ENCODE measurements at places on chromosomes 5 and 9. TPM values are rescaled to one million over a fixed set of nuclear protein-coding genes. Genes with fewer than 3 reads are reported as not detected.

Gene FCN2
- total RNA-seq = not detected

Gene HAND1
- total RNA-seq = not detected

Gene IFNB1
- total RNA-seq = not detected

Gene FANCG
- 122 TPM for total RNA-seq

Gene GHR
- total RNA-seq = not detected

Gene BNC2
- not detected for total RNA-seq

Gene TMEFF1
- total RNA-seq = not detected

Gene KIF4B
- 0.07 TPM for total RNA-seq

Gene P4HA2
- total RNA-seq = 49.5 TPM

Gene SYNPO
- not detected for total RNA-seq

Gene TSSK1B
- not detected for total RNA-seq

GRCh38 chr5:173355561-173355960 lies 27.3 kb upstream of the STC2 start:
- DNase-seq = no peak

DNA sequence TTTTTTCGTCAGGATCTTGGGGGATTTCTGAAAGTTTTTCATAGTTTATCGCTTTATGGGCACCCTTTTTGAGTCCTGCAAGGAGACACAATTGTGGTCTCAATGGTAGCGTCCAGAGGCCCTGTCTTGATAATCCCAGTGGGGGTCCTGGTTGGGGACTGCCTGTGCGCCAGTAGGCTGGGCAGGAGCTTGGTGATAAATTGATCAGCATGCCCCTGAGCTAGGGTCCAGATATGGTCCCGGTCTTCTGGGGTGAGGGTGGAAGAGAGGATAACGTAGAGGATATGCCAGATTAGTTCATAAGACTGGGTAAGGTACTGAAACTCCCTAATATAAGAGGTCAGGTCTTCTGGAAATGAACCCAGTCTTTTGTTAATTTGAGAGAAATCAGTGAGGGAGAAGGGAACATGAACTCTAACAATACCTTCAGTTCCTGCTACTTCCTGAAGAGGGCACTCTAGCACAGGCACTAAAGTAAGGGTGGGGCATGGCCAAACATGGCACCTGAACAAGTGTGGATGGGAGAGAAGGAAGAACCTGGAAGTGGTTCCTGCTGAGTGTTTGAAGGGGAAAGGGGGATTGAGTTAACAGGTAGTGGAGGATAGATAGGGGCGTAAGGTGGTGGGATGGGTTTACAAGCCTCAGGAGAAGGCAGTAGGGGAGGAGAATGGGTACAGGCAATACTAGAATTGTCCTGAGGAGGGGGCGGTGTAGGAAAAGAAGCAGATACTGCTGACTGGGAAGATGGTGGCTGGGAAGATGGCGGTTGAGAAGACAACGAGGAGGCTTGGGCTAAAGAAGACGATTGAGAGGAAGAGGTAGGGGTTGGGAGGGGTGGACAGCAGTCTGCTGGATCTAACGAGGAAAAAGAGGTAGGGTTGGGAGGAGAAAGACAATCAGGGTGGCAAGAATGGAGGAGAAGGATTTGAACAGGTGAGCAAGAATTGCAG lies 33.8 kb upstream of the ANXA2R start:
- peak; percentile 89 for DNase-seq

DNA sequence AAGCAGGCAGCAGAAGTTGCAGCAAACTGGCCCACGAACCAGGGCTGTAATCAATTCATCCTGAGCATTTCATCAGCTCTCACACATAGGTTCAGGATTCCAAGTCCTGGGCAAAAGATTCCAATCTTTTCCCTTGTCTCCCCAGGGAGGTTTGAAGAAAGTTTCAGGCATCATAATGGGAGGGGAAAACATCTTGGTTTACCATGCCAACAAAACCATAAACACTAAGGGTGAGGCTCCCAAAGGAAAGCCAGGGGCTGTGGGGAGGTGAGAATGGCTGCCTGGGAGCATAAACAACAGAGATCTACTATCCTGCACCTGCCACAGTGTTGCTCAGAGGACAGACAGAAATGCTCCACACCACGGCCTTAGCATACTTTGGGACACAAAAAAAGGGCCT lies 94.6 kb downstream of the SH3TC2 start:
- DNase-seq = no peak

DNA sequence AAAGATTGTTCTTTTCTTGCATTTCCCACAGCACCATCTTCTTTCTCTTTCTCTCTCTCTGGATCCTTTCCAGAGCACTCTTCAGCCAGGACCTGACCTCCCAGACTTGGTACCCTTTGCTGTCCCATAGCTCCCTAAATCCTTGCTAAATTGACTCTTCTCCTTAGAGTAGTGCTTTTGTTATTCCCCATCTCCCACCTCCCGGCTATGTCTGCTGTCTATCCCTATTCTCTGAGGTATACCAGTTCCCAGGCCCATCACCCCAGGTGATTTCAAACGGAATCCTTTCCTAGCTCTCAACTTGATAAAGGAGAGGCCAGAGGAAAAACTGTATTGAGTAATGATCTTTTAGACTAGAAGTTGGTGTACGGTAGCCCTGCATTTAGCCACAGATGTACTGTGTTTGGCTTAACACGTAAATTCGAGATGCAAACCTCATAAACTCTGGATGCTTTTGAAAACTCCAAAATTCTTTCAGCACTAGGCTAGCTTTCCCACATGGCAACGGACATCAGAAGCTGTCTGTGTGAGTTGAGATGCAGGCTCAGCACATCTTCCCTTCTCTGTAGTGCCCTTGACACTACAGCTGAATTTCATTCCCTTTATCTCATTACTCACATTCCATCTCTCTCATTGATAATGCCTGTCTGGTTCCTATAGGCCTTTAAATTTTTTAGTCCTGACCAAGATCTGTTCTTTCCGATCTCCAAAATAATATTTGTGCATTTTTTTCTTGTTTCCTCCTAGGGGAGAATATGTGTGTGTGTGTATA lies 320.8 kb upstream of the ITGA1 start:
- DNase-seq = no peak

GRCh38 chr5:36230151-36230790 lies 11.5 kb downstream of the NADK2 start:
- DNase-seq = no peak

- DNase-seq = no peak
Observed at GRCh38 chr9:87350915-87351314, 146.8 kb upstream of the DAPK1 start.

- DNase-seq = peak; percentile 66
Observed at GRCh38 chr5:142717582-142718215, 31.8 kb upstream of the FGF1 start.

DNA sequence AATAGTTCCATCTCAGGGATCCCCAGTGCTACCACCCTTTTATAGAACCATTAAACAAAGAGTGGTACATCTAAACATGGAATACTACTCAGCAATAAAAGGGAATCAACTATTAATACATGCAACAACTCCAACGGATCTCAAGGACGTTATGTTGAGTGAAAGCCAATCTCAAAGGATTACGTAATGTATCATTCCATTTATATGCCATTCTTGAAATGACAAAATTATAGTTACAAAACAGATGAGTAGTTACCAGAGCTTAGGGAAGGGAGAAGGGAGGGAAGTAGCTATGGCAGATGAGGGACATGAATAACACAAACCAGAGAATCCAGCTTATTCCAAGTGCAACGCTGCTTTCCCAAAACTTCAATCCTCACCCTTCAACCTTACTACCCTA lies 69.5 kb downstream of the ACTL7B start:
- no peak for DNase-seq

GRCh38 chr5:116451905-116452450 lies 122.6 kb downstream of the SEMA6A start:
- DNase-seq = no peak

DNA sequence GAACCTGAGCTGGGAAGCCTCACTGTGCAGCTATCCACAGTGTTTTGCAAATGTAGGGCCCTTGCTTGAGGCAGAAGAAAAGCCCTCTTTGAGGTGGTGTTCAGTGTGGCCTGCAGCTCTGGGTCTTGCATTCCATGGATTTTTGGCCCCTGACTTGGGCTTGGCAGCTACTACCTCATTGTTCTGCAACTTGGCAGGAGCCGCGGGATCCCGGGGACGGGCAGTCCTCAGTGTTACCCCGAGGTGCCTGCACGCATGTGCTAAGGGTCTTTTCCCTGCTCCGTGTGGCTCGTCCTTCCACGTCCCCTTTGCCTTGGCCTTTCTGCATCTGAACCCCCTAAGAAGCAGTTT lies 39.8 kb downstream of the NEK6 start:
- no peak for DNase-seq

GRCh38 chr5:133389066-133389590 lies 223.2 kb downstream of the FSTL4 start:
- no peak for DNase-seq

GRCh38 chr5:135706474-135706873 lies 127.7 kb upstream of the CXCL14 start:
- DNase-seq = no peak

DNA sequence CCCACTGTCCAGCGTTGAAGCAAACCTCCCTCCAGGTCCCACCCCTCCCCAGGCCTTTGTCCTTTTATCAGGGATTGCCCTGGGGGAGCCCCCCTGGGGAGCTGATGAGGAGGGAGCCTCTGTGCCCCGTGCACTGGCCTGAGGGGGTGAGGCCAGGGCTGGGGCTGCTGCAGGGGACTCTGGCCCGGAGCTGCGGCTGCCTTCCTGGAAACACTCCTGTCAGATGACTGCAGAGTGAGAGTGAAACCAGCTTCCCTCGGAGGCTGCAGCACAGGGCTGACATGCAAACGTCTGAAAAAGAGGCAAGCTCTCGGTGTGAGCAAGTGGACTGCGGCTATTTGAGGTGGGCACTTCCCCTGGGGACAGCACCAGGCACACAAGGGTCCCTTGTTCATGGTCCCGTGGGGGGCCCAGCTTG lies 4.6 kb upstream of the TRAF2 start:
- peak; percentile 92 for DNase-seq

GRCh38 chr5:88729084-88729828 lies 153.7 kb downstream of the MEF2C start:
- DNase-seq = peak; percentile 85

GRCh38 chr5:127011153-127011552 lies 19.2 kb downstream of the MARCHF3 start:
- DNase-seq = no peak

GRCh38 chr5:23367874-23368273 lies 139.5 kb upstream of the PRDM9 start:
- no peak for DNase-seq

DNA sequence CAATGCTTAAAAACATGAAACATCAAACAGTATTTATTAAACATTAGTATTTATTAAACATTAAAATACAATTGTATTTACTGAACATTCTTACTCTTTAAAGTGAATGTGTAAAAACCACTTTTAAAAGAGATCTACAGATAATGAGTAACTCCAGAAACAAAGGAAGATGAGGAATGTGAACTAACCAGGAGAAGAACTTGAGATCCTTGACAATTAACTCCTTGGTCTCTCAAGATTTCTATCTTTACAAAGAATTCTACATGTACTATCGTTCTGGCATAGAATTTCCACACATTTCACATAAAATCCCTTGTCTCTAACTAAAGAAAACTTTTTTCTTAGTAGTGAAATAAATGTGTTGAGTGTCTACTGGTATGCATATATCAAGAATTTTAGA lies 28.7 kb upstream of the IFNE start:
- no peak for DNase-seq

GRCh38 chr5:168647083-168647482 lies 67.9 kb upstream of the PANK3 start:
- DNase-seq = no peak

DNA sequence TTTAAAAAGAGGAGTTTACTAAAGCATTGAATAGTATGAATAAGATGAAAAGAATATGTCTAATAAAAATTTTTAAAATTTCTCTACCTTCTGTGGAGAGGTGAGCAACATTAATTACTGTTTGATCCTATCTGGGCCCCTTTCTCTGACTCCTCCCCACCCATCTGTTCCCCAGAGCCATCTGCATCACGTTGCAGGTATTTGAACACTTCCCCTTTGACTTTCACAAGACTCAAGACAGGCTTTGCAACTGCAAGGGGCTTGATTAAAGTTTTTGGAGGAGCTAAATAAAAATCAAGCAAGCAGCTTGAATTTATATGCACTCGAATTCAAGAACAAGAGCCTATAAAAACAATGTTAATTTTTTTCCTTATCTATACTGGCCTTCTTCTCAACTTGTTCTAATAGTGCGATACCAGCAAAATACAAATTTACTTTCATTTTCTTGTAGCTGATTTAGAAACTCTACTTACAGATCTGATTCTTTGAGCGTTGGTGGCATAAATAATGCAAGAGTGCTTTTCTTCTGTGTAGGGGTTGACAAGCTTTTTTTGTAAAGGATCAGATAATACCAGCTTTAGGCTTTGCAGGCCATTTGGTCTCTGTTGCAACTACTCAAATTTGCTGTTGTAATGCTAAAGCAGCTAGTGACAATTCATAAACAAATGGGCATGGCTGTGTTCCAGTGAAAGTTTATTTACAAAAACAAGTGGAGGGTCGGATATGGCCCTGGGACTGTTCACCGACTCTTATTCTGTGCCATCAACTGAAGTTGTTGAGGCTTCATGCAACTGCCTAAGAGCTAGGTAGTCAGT lies 21.2 kb downstream of the TXNDC8 start:
- no peak for DNase-seq

DNA sequence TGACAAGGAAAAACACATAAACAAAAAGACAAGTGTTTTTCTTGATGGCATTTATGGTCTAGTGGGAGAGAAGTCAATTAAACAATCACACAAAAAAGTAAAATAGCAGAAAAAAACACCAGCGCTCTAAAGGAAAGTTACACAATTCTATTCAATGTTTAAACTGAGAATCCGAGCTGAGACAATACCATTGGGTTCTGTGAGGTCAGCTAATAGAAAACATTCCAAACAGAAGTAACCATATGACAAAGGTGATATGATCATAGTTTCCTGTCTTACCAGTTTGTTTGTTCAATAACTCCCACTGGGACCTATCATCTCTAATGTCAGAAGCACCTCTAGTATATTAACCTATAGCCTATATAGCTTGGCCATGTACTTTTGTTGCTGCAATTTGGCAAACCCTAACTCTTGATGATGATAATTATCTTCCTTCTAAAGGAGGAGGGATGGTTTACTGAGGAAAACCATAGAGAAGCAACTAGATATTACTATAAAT lies 1030.0 kb downstream of the CDH12 start:
- no peak for DNase-seq

DNA sequence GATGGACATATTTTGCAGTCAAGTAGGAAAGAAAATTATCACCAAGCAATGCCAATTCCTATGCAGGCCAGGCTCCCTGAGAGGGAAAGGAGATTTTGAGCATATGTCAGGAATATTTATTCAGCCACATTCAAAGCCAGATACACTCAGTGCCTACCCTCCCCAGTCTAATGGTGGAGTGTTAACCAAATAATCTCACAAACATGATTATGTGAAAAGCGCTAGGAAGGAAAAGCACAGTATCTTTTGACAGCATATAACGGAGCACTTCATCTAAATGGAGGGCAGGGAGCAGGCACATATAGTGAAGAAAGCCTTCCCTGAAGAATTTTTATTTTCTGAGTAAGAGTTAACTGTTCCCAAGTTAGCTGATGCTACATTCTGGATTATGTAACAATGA lies 80.3 kb upstream of the SLC30A5 start:
- DNase-seq = no peak

GRCh38 chr5:113240951-113241726 lies 193.7 kb downstream of the TSSK1B start:
- DNase-seq = no peak

- no peak for DNase-seq
Observed at GRCh38 chr5:163540696-163541095, 35.3 kb downstream of the MAT2B start.

GRCh38 chr9:77455312-77455927 lies 192.7 kb downstream of the GNA14 start:
- DNase-seq = peak; percentile 81

Data from activated CD4-positive, alpha-beta T cell treated with anti-CD3 and anti-CD28 coated beads, Interleukin-2, amount 10 ng/mL, durations not matched to agents 24 days and 14 days (primary cell).